ENCODE measurements at places on chromosomes 1 and 21. TPM values are rescaled to one million over a fixed set of nuclear protein-coding genes. Genes with fewer than 3 reads are reported as not detected.

GRCh38 chr1:46681333-46682034, 9.8 kb downstream of the TEX38 start:
- DNase-seq: no peak

FBLIM1 gene
- 94.6 TPM for total RNA-seq

- peak; percentile 65 for DNase-seq
Measured at GRCh38 chr1:228340686-228341449, 65.8 kb downstream of the TRIM11 start.

DNA sequence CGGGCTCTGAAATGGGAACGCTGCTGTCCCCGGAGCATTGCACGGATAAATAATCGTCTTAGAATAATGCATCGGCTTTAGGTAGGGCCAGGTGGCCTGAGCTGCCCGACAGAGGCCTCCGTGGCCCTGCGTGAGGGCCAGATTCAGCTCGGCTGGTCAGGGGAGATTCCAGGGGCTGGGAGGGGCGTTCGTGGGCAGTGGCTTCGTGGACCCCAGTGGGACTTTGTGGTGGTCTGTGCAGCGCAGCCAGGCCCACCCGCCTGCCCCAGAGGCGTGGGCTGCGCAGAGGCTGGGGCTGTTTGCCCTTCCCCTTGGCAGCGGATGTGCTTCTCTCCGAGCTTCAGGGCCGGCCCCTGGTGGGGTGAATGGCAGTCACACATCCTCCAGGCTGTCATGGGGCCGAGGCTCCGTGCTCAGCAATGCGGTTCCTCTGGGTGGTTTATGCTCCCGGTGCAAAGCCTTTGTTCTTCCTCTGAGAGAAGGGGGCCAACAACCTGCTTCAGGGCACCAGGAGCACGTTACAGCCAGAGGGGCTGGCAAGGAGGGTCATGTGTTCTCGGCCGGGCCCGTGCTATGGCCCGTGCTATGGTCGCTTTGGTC, 104.5 kb downstream of the PRDM16 start:
- DNase-seq: no peak

DNA sequence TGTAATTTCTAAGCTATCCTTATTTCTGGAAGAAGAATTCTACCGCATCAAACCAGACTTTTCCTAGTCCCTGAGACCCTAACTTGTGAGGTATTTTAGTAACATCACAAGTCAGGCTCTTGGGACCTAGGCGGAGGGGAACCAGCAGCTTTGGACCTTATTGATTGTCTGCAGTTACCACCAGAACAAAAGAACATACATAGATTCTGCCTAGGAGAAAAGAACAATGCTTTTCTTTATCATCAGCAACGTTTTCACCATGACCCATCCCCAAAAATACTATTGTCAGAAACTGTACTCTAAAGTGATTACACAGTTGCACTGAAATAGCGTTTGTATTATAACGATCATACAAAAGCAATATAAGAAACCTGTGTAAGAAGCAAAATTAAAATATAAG, 860.4 kb downstream of the USP25 start:
- DNase-seq: no peak

SMCP gene
- not detected for total RNA-seq

DNA sequence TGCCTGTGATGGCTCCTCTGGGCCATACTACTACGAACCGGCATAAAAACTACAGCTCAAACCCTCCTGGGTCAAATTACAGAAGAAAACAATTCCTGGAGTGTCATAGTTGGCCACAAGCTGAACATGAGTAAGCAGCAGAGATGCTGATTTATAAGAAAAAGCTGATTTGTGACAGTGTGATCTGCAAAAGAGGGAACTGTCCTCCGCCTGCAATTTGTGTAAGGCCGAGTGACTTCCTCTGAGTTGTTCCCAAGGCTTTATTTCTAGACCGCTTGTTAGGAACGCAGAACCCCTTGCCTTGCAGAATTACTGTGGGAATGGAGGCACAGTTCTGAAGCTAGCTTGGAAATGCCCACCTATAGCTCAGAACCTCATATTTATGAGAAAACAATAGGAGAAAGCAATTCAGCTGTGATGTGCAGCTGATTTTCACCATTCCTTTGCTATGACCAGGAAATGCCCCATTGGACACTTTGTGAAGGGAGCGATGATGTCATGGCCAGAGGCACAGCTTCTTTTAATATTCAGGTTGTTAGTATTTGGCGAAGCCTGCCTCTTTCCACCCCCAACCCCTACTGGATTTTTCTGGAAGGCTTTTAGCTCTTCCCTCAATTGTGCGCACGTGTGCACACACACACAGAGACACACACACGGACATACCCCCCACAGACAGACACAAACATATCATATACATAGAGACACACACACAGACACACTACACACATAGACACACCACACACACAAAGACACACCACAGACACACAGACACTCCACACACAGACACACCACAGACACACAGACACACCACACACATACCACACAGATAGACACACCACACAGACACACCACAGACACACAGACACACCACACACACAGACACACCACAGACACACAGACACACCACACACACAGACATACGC, 47.6 kb downstream of the IER5 start:
- DNase-seq: no peak

- no peak for DNase-seq
Measured at GRCh38 chr1:116465845-116466685, 93.0 kb downstream of the ATP1A1 start.

ZNF697 gene
- 10.7 TPM for total RNA-seq

GRCh38 chr1:246182149-246182851, 324.8 kb downstream of the SMYD3 start:
- no peak for DNase-seq

DNA sequence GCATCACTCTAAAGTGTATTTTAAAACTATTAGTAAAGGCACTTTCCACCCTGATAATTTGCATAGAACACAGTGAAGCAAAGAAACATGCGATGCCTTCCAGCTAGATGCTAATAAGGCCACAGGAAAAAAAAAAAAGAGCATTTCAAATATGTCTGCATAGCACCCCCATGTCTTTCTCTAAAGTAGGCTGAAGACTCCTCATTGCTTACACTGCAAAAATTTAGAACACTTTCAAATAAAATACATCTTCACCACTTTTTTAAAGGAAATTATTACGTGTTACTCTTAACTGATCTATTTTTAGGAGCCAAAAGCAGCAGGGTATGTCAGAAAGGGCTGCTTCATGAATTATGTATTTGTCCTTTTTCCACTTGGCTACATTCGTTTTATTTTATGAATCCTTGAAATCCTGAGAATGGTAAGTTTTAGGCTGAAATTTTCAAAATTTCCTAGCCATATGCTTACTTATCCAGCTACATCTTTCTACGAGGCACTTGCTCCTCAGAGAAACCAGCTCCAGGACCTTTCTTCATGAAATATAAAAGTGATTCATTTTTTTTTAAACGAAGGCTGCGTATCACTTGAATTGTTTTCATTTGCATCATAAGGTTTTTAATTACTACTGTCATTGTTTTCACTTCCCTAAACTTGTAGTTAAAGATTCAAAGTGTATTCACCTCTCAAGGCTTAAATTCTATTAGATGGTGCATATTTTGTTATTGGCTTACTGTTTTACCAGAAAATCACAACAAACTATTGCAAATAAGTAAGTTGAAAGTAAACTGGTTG, 513.0 kb downstream of the PTPRC start:
- DNase-seq: no peak

GRCh38 chr21:41201385-41201784, 33.4 kb downstream of the BACE2 start:
- DNase-seq: no peak

GRCh38 chr1:119308130-119308700, 60.4 kb upstream of the HAO2 start:
- no peak for DNase-seq

DNA sequence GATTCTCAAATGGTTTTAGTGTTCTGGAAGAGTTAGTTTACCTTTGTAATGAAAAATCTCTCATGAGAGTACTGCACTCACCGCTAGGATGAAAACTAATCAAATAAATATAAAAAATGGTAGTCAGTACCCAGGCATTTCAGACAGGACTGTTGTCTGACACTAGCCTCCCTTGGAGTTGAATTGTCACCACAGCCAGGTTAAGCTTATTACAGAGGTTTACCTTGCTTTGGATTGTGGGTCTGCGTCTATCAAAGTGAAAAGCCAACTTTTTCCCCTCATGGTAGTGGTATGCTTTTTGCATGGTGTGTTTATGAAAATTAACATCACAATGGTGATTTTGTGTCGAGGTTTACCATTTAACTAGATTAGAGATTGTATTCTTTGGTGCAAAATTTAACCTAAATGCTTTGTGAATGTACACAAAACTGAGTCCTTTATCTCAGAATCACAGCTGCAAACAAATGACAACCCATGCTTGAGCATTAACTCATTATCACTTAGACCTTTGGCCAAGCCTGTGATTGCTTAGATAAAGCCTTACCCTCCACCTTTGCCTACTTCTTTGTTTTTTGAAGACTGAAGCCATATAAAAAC, 20.1 kb downstream of the RAP1A start:
- DNase-seq: no peak

- DNase-seq: peak; percentile 81
Measured at GRCh38 chr1:154975409-154976059, 1.1 kb downstream of the CKS1B start.

Measured in right cardiac atrium (tissue), 5 donors.